ENCODE measurements at places on chromosomes 5 and 9.

DNA sequence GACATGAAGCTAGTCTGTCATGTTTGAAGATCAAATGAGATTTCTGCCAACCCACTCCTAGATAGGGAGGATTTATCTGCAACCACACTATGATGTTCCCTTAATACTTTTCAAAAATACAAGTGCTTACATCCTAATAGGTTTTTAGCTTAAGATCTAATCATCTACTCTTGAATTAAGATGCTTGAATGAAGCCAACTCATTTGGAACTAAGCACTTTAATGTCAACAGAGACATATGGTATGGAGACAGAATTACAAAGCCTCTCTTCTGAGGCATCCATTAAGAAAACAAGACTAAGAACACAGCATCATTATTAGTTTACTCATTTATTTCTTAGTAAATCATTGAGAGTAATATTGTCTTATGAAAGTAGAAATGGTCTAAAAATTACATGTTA is 139.3 kb upstream of the NFIB start:
- no peak for DNase-seq

DNA sequence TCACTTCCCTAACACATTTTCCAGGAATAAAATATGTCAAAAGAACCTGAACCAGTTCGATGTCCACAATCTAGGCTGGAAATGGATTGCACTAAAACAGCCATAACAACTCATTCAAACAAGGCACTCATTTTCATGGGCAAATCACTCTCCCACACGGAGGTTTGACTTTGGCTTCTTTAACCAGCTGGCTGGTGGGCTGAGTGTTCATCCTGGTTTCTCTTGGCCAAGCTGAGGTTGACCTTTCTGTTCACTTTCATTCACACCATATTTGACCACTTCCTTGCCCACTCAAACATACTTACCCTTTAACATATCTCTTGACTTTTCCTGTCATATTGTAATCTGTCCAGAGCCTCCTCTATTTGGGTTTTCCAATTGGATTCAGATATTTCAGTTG is 5.4 kb downstream of the IL7R start:
- no peak for DNase-seq

DNA sequence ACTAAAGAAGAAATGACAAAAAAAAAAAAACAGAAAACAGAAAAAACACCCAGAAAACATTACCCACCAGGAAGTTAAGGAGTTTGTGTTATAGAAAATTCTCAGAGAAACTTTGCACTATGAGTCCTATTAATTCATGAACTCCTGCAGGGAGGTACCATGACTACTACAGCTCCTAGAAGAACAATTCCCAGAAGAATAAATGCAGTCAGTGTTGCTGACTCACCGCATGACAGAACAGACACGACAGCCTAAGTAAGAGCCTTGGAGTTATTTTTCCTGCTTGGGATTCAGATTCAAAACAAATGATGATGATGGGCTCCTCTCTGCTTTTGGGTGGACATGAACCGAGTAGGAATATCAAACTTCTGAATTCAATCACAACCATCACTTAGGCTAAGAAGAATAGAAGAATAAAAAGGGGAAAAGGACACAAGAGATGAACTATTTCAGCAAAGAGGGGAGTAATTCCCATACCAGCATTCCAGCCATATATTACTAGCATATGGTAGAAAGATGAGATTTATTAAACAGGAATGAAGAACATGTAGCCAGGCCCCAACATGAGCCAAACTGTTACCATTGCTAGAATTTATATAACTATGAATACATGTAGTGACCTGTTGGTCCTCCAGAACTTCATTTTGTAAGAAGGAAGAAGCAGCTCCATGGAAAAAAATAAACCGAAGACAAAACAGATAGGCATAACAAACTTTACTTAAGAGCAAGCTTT is 209.6 kb upstream of the PDE4D start:
- DNase-seq = no peak

DNA sequence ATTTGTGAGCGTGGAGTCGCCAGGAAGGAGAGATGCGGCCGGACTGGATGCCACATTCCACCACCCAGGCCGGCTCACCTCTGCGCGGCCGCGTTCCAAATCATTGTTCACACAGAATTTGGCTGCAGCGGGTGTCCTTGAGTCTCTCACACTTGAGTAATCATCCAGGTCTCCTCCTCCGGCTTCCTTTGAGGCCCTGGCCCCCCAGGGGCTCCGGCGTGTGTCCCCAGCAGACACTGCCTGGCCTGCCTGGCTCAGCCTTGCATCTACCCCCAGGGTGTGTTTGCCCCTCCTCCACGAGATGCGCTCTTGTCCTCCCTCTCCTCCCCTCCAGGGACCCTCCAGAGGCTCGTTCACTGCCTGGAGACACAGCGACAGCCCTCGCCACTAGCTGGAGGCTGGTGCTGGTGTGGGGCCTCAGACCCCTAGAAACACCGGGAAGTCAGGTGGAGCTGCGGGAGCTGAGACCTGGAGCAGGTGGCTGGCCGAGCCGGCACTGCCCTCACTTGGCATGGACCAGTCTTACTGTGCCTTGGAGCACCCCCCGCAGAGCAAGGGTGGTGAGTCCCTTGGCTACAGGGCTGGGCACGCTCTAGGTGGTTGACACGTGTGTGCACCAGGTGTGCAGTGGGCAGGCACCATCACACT is 7.0 kb upstream of the SLC9A3 start:
- no peak for DNase-seq

GRCh38 chr5:170278611-170279458 is 18.7 kb downstream of the LCP2 start:
- peak; percentile 73 for DNase-seq

- no peak for DNase-seq
These were observed 16.5 kb downstream of the DNAI1 start for GRCh38 chr9:34475097-34475496.

GRCh38 chr5:116880150-116880549 is 305.5 kb upstream of the SEMA6A start:
- no peak for DNase-seq

- DNase-seq = no peak
These were observed 237.7 kb downstream of the SYK start for GRCh38 chr9:91039125-91039834.

GRCh38 chr5:75886706-75887105 is 169.5 kb upstream of the POC5 start:
- no peak for DNase-seq

DNA sequence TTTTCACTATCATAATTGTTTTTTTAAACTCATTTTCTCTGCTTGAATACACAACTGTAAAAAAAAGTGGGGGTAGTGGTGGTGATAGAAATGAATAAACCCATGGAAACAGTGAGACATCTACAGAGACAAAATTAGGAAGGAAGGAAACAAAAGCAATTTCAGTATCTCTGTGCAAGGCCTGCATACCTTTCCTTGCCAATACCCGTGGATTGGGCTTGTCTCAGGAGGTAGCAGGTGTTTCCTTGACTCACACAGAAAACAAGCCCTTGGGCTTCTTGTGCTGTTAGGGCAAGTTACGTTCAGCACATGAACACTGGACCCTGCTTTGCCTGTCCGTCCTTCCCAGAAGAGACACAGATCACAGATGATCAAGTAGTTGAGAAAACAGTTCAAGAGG is 372.2 kb downstream of the ZSWIM6 start:
- no peak for DNase-seq

- no peak for DNase-seq
These were observed 452.1 kb upstream of the PTPRD start for GRCh38 chr9:11064909-11065308.

DNA sequence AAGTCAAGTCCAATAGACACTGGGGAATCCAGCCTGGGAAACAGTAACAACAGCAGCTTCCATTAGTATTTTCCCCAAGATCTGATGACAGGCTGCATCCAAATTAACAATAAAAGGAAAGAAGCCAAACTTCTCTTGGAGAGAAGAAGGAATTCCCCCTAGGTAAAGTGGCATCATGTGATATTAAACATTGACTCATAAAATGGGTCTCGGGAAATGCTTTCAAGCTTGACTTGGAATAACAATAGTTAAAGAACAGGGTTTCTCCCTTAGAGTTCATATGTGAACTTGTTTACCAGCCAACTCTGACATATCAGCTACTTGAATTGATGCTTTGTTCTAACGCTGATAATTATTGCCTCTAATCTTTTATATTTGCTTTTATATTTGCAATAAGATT is 45.4 kb downstream of the ENTREP1 start:
- no peak for DNase-seq

GRCh38 chr5:172463031-172463430 is 8.7 kb upstream of the SH3PXD2B start:
- DNase-seq = no peak

DNA sequence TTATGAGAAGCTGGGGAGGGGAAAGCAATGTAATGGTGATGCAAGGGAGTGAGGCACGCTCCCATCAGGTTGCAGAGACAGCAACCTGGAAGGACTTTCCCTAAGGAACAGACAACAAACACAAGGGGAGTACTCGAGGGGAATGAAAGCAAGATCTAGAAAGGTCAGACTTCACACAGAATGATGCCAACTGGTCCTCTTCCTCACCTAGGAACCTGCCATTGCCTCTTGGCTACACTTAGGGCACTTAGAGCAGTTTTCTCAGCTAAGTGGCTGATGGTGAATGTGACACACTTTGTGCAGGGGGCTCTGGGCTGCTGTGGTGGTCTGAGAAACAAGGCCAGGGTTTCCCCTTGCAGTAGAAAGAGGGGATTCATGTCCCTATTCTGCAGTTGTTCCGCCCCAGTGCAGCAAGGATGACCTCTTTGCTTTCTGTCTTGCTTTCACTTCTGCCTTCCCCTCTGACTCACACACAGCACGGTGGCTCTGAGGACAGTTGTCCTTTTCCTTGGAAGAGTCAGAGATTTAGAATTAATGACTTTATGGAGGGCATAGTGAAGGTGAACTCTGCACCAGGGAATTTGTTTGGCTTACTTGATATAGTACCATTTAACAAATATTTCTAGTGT is 394.0 kb upstream of the KLF4 start:
- DNase-seq = no peak

DNA sequence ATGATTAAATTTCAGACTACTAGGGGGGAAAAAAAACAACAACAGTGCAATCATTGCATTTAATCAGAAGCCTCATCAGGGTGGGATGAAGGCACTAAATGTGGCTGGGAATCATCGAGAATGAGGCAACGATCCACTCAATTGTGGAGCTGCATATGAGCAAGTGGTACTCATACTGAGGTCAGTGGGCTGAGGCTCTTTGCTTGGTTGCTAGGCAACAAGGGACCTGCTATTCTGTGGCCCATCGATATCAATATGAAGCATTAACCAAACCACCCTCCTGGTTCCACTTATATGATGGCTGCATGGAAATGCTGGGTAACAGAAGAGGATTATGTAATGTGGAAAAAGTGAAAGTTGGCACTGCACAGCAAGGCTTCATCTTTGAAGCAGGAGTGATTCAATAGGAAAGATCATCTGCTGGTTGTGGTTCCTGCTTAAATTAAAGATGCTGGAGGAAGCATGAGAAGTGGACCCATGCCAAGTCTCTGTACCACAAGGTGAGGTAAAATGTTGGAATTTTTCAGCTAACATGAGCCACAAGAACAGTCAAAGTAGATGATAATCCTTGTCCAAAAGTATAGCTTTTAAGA is 159.8 kb upstream of the HMHB1 start:
- no peak for DNase-seq

- peak; percentile 63 for DNase-seq
These were observed 23.9 kb upstream of the MAPK9 start for GRCh38 chr5:180315762-180316212.

DNA sequence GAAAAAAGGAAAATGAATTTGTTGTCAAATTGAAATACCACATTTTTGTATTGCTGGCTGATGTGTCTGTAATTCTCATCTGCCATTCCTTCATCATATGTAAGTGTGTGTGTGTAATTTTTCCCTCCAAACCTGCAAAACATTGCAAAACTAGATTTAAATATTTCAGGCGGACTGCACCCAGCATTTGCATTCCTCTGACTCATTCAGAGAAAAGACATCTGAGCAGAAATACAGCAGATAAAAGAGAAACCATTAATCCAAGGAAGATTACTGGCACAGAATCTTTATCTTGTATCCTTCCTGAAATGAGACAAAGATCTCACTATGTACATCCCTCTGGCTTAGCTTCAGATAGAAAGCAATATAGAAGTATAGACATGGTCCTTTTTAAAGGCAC is 275.3 kb downstream of the TMEM38B start:
- no peak for DNase-seq
